ENCODE measurements at places on chromosomes 7 and 10.

GRCh38 chr10:110914431-110914830 is 4.5 kb downstream of the BBIP1 start:
- no peak for DNase-seq

DNA sequence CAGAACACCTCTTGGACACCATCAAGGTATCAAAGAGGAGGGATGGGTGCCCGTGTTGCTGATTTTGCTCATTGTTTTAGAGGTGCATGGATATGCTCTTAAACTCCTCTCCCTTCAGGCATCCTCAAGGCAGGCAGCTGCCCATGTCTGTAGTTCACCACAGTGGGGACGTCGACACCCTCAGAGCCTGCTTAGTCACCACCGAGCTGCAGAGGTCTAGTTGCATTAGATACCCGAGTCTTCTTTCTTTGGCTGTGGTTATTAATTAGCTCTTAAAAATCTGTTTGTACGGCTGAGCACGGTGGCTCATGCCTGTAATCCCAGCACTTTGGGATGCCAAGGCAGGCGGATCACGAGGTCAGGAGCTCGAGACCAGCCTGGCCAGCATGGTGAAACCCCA is 24.7 kb upstream of the TSPAN13 start:
- no peak for DNase-seq

- no peak for DNase-seq
Observed at GRCh38 chr10:84876116-84876999, 548.0 kb downstream of the CCSER2 start.

DNA sequence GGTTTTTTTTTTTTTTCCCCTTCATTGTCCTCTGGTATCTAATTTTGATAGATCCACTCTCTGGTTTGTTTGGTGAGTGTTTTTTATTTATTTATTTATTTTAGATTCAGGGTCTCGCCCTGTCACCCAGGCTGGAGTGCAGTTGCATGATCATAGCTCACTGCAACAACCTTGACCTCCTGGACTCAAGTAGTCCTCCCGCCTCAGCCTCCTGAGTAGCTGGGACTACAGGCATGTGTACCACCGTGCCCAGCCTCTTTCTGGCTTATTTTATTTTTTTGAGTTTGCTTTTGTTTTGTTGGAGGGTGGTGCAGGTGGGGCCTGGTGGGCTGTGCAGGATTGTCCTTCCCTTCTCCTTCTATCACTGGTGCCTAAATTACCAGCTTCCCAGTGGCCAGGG is 187.2 kb upstream of the SH2B2 start:
- no peak for DNase-seq

DNA sequence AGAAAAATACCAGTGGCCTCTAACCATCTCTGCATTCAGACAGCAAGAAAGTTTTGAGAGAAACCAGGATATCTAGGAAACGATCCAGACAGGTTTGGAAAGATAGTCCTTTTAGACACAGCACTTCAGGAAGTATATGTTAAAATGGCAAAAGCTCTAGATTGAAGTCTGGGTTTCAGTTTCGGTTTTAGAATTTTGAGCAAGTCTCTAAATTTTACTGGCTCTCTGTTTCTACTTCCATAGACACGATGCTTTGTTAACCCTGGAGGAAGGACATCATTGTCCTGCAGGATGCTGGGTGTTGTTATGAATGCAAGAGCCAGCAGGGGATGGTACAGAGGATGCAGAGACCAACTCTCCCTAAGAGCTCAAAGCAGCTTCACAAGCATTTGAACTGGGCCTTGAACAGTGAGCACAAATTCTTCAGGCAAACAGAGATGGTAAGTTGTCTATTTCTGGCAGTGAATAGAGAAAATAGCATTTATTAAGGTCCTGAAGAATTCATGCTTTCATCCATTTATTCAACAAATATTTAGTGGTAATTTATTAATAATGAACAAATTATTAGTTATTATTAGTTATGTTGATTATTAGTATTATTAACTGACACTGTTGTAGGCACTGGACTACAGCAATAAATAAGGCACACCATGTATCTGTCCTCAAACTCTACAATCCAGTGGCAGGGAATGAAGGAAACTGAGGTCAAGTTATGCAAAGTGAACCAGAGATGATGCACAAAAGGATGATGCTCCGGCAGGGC is 152.7 kb upstream of the NRP1 start:
- no peak for DNase-seq

DNA sequence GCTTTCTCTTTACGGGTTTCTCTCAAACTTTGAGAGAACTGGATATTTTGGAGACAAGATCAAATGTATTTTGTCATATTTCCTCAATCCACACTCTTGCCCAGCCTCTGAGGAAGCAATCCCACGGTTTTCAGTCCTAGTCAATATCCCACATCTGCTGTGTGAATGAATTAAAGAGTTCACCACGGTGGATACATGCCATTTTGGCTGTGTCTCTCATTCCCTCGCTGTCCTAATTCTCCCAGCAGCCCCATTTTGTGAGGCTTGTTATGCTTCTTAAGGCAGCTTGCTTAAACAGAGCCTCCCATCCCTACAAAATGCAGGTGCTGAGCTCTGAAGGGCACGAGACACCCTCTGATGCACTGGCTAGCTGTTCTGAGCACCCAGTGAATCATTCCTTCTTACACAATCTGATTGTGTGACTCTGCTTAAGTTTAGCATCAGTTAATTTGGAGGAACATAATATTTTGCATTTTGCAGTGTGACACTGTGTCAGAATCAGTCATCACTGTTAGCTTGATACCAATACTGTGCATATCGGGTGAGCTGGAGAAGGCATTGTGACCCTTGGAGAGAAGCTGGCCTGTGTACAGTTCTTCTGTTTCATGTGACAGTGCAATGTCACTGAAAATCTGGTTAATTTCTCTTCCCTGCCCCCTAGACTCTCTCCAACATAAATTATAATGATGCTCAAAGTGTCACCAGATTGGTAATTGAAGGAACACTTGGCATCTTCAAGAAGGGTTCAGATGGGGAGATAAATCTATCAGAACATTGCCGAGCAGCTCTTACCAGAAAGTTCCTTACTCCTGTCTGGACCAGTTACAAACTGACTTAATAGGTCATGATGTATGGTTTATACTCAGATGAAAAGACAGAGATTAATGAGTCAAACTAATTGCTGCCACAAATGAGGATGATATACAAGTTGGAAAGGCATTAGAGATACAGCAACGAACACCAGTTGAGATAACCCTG is 103.7 kb upstream of the AOAH start:
- no peak for DNase-seq

GRCh38 chr10:15515202-15515601 is 144.1 kb upstream of the FAM171A1 start:
- no peak for DNase-seq

DNA sequence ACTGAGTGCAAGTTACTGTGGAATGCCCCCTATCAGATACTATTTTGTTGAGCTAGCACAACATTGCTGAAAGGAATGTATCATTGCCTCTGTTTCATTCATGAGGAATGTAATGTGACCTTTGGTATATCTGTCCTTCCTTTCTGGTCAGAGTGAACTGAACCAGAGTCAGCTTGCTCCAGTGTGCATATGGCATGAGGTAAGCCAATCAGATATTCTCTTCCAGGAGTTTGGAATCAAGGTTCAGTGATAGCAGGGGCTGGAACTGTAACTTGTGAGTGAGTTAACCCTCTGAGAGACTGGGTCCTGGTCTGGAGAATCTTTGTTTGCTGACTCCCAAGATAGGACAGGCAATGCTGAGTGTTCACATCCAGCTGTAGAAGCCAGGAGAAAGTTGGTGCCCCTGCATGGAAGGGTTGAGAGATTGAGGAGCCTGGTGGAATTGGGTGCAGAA is 45.3 kb upstream of the OSBPL3 start:
- DNase-seq, result no peak

DNA sequence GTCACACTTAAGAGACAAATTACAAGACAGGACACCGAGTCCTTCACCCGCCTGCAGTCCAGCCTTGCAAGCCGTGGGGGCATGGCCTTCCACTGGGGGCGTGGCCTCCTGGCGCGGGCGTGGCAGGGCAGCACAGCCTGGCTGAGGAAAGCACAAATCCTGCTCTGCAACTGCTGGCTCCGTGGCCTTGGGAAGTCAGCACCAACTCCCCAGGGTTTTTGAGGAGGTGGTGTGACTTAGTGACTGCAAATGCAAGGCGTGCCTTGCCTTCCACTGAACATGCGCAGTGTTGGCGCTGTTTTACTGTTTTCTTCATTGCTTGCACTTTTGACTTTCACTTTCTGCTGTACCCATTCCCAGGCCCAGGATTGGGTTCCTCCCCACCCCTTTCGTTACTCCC is 12.9 kb upstream of the BMS1 start:
- DNase-seq, result no peak

GRCh38 chr10:62457598-62457997 is 83.4 kb downstream of the ZNF365 start:
- DNase-seq, result no peak

DNA sequence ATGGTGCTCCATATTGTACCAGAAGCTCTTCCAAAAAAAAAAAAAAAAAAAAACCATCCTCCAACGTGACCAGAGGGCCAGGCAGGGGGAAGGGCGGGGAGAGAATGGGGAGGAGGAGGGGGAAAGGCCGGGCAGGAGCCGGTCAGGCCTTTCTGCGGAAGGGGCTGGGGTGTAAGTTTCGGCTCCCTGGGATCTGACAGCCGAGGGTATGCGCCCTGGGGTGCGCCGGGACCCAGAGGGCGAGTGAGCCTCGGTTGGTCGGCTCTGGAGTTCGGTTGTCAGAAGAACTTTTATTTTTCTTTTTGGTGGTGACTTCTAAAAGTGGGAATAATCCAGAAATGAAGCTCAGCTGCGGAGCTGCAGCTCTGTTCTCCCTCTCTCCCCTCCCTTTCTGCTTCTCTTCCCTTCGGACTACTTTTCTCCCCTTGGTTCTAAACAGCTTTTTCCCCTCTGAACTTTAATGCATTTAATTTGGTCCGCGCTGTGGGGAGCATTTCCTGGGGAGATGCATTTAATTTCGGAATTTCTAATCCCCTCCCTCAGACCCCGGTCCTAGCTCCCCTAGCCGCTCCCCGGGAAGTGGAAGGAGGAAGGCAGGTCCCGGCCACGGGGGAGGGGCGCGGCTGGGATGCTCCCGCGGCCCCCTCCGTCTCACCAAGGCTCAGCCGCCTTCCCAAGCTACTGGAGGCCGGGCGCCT is 3.9 kb upstream of the PAX2 start:
- no peak for DNase-seq

DNA sequence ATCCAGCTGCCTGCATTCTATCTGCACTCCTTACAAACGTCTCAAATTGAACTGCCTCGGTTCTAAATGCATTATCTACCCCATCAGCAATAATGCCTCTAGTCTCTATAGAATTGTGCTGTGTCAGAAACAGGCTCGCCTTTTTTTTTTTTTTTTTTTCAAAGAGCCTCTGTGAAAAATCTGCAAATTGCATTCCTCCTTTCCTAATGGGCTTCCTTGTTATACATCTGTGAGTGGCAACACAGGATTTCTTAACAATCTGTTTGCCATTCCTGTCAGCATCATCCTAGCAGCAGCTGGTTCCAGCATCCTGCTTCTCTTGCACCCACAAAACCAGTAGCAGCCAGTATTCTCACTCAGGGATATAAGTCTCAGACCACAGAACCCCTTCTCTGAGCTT is 413.5 kb upstream of the SEMA3D start:
- DNase-seq, result no peak

DNA sequence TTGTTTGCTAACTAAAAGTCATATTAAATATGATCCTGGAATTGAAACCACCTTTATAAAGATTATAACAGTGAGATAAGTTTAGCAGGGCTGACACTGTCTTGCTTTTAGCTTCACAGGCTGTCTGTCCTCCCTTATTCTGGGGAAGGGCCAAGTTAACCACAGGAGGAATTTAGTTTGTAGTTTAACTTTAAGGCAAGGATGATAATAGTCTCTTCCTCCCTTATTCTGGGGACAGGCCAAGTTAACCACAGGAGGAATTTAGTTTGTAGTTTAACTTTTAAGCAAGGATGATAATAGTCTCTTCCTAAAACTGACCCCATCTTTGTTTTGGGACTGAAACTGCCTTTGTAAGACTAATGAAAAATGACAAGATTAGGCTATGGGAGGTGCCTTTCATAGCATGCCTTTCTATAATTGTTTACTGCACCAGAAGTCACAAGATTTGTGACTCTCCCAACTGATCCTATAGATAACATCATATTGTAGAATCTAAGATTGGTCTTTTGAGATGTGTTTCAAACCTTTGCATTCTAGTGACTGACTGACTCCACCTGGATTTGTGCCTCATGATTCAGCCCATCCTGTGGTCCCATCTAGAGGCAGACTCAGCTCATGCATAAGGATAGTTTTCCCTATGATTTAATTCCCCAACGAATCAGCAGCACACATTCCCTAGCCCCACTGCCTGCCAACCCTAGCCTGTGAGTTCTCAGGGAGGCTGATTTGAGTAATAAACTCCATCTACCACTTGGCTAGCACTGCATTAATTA is 212.0 kb downstream of the MAGI2 start:
- DNase-seq, result no peak

- no peak for DNase-seq
Observed at GRCh38 chr7:31033674-31034300, 18.3 kb upstream of the ADCYAP1R1 start.

DNA sequence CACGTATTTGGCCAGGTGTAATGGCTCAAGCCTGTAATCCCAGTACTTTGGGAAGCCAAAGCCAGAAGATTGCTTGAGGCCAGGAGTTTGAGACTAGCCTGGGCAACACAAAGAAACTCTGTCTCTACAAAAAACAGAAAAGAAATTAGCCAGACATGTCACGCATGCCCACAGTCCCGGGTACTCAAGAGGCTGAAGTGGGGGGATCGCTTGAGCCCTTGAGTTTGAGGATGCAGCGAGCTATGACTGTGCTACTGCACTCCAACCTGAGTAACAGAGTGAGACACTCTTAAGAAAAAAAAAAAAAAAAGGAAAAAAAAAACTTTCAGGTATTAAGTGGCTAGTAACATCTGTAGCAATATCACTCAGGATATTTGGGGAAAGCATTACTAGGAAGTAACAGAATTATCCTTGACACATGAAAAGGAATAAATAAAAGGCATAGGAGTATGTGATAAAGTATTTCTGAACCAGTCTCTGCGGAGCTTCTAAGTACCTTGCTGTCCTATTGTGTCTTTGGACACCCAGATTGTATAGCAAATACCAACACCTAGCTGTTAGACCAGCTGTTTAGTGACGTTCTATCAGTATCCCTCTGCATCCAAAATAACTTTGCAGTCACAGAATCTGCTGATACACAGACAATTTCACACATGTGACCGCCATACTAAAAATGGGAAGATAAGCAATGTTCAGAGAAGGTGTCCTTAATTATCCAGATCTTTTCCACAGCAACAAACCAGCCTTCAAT is 74.4 kb downstream of the CYTH3 start:
- no peak for DNase-seq

- no peak for DNase-seq
Observed at GRCh38 chr7:14988941-14989340, 86.4 kb upstream of the DGKB start.

- no peak for DNase-seq
Observed at GRCh38 chr7:27025270-27025669, 70.5 kb downstream of the HOXA1 start.

DNA sequence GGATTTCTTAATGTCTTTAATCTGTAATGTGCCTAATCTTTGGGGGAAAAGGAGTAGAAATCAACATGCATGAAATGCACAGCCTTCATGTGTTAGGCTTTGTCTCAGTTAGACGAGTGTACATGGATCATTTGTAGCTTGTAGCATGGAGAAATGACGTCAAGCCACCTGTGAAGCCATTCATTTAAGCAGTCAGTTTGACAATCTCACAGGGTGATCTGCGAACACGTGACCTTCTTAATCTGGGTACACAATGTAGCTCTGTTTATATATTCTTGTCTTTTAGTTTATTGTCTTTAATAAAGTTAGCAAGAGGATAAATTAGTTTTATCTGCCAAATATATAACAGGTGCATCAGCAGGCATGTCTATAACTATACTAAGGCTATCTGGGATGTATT is 351.9 kb upstream of the LRGUK start:
- DNase-seq, result no peak

- DNase-seq, result no peak
Observed at GRCh38 chr10:98300526-98301229, 32.7 kb upstream of the LOXL4 start.

Measured in GM06990 (cell line).